ENCODE measurements at places on chromosomes 3 and 15.

- no peak for DNase-seq
These were observed 1.3 kb downstream of the TNK2 start for GRCh38 chr3:195906865-195907683.

GRCh38 chr3:189419038-189419437 lies 212.2 kb upstream of the TP63 start:
- DNase-seq, result no peak

DNA sequence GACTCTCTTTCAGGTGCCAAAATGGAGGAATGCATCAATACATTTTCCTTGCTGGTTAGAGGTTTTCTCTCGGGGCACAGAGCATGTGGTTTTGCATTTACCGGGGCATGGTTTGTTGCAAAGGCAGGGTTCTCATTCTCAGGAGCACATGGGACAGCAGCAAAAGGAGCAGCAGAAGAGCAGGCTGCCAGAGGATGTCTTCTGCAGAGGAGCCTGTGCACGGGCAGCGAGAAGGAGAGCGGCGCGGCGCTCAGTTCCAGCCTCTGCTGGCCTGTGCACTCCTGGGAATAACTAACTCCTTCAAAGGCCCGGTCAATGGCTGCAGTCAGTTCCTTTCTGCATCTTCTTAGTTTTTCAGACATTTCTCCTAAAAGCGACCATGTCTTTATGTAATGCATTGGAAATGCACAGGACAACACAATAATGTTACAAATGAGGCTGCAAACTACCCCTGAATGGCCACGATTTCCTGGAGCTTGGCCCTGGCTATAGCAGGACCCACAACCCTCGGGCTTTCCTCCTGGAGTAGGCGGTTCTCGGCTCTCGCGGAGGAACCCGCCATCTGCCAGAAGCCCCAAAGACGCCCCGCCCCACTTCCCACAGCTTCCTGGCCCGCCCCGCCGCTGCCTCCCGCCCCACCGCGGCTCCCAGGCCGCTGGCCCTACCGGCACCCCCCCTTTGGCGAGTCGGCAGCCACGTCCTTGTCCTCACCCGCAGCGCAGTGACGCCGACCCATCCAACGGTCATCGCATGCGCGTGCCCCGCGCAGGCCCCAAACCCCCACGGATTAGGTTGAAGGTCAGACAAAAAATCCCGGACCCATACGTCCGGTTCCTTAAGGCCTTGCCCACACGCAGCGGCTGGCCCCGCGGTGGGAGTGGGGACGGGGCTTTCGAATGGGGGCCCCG lies at the start of gene C3orf62:
C3orf62 (minus strand) TSS at position 758 of the 908 bp plus-strand sequence; CDS start at position 398, 360 bp downstream.
- DNase-seq, result no peak

- DNase-seq, result no peak
These were observed 74.6 kb downstream of the TRIM42 start for GRCh38 chr3:140752499-140752898.

DNA sequence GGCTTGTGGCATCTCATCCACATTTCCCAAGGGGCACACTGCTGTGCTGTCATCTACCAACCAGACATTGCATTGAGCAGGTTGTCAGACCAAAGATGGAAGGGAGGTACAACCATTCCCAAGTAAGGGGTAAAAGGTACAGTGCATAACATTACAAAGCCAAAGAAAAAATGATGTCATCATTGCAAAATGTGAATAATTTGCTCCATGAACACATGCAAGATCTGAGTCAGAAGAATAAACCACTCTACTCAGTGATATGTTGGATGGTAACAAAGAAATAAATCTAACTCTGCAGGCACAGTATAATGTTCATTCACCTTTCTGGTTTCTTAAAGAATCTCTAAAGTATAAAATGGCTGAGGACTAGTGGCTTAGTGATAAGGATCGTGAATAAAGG lies 202.7 kb downstream of the MAGI1 start:
- no peak for DNase-seq

- no peak for DNase-seq
These were observed 1.4 kb upstream of the CHRNA7 start for GRCh38 chr15:32028921-32029320.

DNA sequence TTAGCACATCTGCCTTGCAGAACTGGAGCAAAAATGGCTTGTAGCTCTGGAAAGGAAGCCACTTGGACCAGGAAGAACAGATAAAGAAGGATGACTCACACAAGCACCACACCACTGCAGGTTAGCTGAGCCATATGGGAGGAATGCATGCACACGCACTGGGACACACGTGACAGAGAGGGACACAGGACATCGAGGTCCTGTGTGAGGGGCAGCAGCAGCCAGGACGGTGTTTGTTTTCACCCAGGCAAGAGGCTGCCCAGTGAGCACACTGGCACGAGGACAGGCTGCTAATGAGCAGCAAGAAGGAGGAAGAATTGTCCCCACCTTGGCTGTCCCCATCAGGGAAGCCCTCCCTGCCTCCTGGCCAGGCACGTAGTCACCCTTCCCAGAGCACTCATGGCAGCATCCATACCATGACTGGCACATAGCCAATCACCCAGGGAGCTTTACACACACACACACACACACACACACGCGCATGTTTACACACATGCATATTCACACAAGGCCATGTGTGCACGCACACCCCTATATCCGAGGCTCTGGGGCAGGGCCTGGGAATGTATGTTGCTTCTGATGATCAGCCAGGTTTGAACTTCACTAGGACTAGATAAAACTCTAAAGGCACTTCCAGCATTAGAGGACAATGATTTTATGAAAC lies 24.0 kb upstream of the SPTBN5 start:
- peak; percentile 54 for DNase-seq

DNA sequence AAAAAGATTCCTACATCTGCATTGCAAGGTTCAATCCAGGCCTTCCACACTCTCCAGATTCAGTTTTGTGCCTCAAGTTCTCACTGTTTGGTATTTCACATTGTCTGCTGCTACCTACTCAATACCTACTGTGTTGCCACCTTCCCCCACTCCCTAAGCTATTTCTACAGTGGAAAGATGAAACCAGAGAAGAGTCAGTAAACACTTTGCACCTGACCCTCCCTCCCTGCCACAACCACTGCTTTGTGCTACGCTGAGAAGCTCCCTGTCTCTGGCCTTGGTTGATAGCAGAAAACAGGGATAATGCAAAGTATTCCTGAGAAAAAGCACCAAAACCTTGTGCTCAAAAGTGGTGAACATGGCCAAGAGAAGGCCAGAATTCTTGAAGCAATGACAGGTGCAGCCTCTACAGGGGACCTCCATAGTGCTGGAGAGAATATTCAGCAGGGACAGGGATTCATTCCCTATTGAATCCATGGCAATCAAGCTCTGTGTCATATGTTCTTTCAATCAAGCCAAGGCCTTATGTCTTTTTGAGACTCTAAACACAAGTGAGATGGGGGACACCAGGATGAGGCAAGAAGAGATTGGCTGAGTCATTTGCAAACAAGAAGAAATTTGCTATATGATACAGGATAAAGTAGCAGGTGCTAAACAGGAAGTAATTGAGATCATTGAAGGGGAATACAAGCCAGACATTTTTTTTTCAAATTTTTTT lies 83.5 kb upstream of the LIPC start:
- DNase-seq, result no peak

DNA sequence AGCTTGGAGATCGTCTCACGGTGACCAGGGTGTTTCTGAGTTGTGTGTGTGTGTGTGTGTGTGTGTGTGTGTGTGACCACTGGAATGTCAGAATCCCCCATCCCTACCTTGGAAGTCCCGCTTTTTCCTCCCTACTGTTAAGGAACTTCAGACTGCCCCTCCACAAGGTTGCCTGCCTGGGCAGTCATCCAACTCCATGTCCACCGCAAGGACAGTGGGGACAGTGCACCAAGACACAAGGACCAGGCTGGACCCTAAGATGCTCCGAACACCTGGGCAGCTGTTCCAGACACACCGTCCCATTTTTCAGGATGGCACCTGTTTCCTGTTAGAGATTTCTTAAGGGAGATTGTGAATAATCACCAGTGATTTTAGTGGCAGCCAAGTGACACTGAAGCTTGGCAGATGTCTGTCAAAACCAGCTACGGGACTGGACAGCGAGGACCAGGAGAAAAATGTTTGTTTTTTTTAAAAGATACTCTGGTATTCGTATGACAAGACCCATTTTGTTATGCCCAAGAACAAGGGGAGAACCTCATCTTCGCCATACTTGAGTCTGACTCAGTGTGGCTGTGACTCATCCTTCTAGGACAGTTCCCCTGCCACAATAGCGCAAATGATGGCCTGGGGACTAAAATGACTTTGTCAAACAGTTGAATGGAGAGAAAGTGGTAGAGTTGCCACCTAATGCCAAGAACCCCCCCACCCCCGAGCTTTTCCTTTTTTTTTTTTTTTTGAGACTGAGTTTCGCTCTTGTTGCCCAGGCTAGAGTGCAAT lies 15.5 kb downstream of the PAQR9 start:
- DNase-seq, result no peak

DNA sequence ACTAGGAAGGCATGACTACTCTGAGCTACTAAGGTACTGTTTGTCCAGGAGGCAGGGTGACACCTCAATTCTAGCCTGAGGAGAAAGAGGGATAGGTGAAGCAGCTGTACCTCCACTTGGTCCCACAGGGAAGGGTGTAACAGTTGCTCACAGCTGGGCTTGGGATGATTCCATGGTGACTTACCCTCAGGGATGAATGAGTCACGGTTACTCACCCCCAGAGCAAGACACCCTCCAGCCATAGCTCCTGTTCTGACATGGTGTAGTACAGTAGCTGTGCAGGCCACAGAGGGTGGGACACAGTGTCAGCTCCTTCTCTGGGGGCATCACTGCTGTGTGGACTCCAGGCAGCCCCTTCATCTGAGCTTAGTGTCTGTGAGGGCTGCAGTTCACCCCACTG lies 868.6 kb upstream of the SEMA6D start:
- DNase-seq, result peak; percentile 87

GRCh38 chr3:134357914-134358811 lies 16.1 kb downstream of the AMOTL2 start:
- DNase-seq, result peak; percentile 93

DNA sequence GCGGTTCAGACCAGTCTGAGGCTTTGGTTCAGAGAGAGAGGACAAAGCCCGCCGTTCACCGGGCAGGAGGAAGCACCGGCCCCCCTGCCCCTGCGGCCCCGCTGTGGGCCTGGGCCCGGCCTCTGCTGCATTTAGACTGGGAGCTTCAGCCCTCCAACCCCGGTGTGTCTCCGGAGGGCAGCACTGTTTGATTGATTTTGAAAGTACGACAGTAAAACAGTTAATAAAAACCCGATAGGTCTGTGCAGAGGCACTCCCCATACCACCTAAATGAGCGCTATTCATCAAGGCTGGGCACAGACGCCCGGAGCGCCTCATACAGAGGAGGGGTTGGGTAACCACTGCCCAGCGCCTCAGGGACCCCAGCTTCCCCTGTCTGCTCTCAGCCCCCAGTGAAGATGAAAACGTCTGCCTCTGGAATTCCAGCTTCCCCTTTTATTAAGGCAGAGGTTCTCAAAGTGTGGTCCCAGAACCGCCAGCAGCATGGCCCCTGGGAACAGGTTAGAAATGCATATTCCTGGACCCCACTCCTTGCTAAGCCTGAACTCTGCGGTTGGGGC lies 256.7 kb upstream of the TLE3 start:
- DNase-seq, result no peak

DNA sequence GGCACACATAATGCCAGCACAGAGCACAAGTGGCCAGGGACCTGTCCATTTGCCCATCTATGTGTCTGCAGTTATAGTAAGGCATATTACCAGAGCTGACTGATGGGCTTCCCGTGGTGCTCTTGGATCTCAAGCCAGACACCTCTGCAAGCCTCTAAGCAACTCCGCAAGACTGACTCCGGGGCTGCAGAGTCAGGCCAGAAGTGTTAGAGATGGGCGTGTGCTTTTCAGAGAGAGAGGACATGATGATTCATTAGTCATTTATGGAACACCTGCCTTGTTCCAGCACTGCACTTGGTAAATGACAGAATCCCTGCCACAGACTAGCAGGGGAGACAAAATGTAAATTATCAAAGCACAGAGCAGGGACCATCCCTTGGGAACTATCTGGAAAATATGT lies 559.0 kb downstream of the PDCD6IP start:
- DNase-seq, result no peak

GRCh38 chr15:39018966-39019365 lies 454.4 kb upstream of the RASGRP1 start:
- DNase-seq, result no peak

GRCh38 chr15:41133454-41133853 lies 17.4 kb upstream of the INO80 start:
- DNase-seq, result no peak

All from HS-5 (cell line).